ENCODE measurements at places on chromosomes 3 and 15. TPM values are rescaled to one million over a fixed set of nuclear protein-coding genes. Genes with fewer than 3 reads are reported as not detected.

The C3orf85 gene
- total RNA-seq, result not detected

The MESP1 gene
- 0.10 TPM for total RNA-seq

The GPR171 gene
- total RNA-seq, result not detected

The SORD gene
- 21.2 TPM for total RNA-seq

The DUOX1 gene
- not detected for total RNA-seq

The HRH1 gene
- 16.7 TPM for total RNA-seq

The COL6A5 gene
- not detected for total RNA-seq

The RBPMS2 gene
- not detected for total RNA-seq

The CD200R1 gene
- total RNA-seq, result not detected

The CKMT1B gene
- total RNA-seq, result not detected

The MYLK gene
- total RNA-seq, result 22.5 TPM

The SLC28A1 gene
- total RNA-seq, result not detected

The PLSCR2 gene
- not detected for total RNA-seq

The CDC25A gene
- total RNA-seq, result 20.9 TPM

The GREM1 gene
- 0.98 TPM for total RNA-seq
